Fibroblast of villous mesenchyme (primary cell): ENCODE measurements at places on chromosomes 12 and 14. TPM values are rescaled to one million over a fixed set of nuclear protein-coding genes. Genes with fewer than 3 reads are reported as not detected.

Gene DPPA3
- not detected in 2 replicates for total RNA-seq

DNA sequence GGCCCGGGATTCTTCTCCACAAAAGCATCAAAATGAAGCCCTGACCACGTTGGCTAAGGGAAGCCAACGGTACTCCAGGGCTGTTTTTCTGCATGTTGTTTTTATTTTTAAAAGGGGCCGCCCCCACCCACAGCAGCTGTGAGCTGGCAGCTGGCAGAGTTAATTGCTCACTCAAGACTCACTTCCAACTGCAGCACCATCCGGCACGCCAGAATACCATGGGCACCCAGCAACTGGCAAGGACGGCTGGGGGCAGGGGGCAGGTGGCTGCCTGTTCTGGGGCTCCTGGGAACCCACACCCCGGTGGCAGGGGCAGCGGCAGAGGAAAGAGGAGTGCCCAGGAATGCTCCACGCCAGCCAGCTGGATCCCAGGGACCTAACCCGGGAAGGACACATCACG, 44.3 kb downstream of the NCOR2 start:
- no peak for DNase-seq

DNA sequence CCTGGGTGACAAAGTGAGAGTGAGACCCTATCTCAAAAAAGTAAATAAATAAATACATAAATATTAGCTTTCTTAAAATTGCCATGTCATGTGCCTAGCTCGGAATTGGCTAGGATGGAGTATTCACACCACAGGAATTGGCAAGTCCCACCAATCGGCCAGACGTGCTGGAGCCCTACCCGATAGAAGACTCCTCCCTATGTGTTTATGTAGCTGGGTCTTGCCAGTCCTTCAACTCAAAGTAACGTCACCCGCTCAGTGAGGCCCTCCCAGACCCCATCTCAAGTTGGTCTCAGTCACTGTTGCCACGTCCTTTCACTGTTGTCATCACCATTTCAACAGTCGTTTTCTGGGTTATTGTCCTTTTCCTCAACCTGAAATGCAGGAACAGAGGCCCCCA, 20.2 kb downstream of the VRTN start:
- no peak for DNase-seq

DNA sequence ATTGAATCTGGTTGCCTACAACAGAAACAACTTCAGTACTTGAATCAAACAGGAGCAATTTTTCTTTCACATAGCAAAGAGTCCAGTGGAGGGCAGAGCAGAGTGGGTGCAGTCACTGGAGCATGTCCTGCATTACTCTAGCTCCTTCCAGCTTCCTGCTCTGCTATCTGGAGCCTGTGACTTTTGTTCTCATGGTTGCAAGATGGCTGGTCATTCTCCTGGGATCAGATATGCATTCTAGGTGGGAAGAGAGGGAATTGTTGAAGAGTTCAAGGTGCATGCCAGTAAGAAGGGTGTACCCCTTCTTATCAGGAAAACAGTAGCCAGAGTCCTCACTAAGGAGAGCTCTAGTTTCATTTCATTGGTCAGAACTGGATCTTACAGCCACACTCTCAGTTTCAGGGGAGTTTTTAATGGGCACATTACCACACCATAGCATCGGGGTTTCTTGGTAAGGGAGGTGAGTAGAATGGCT, 8.0 kb downstream of the IFT43 start:
- no peak for DNase-seq

- no peak for DNase-seq
These were observed 323.9 kb downstream of the LRIG3 start for GRCh38 chr12:58596381-58596780.

GRCh38 chr14:68798621-68799020, 5.8 kb upstream of the ZFP36L1 start:
- DNase-seq: no peak

- DNase-seq: no peak
These were observed 100.3 kb upstream of the RAP1B start for GRCh38 chr12:68510397-68510796.

DNA sequence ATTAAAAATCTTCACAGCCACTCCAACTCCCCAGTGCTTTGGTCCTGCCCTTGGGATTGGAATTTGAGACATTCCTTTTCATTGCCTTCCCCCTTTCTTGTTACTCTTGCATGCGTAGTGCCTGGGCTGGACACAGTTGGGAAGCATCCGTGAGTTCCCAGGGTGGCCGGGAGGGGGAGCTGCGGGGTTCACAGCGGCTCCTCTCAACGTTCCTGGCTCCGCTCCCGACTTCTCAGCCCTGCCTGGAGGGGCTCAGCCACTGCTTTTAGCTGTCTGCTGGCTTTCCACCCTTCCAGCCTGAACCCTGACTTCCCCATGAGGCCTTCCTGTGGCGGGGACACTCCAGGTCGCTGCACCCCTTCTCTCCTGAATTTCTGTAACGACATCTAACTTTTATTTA, 3.2 kb downstream of the TEX52 start:
- peak; percentile 81 for DNase-seq

GRCh38 chr14:89241934-89242651, 174.9 kb downstream of the FOXN3 start:
- no peak for DNase-seq

Gene RPS6KL1
- 1.6 and 2.2 TPM in 2 replicates for total RNA-seq

Gene SLC25A3
- total RNA-seq: 620 and 668 TPM in 2 replicates

DNA sequence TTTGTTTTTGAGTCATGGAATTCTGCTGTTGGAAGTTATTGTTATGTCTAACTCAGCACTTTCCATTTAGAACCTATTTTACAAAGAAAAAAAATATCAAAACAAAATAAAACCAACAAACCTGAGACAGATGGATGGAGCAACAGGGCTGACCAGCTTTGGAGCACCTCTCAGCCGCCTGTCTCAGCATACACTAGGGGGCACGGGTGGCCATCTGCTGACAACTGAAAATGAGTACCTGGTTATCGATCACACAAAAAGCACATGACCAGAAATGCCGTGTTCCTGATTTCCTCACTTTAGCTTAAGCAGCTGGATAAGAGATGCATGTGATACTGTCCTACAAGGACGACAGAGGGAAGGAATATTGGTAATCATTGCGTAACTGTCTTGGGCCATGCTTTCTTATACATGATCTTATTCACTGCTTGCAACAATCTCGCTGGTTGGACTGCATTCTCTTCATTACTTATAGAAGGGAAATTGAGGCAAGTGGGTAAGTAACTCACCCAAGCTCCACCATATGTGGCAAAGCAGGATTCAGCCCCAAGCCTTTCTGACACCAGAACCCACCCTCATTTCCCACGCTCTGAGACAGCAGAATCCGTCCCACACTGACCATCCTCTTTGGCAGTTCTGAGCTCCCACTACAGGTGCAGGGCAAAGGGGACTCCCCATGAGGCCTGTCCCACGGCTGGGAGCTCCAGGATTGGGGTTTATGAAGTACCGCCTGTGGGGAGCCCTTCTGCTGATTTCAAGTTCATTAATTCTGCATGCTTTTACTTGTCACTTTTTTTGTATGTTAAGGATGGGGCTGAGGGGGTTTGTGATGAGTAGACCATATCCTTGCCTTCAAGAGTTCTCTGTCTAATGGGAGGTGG, 43.5 kb downstream of the C14orf132 start:
- peak; percentile 23 for DNase-seq

Gene RAD9B
- total RNA-seq: 0.64 and 1.3 TPM in 2 replicates

GRCh38 chr12:115801871-115802270, 475.6 kb downstream of the MED13L start:
- no peak for DNase-seq

DNA sequence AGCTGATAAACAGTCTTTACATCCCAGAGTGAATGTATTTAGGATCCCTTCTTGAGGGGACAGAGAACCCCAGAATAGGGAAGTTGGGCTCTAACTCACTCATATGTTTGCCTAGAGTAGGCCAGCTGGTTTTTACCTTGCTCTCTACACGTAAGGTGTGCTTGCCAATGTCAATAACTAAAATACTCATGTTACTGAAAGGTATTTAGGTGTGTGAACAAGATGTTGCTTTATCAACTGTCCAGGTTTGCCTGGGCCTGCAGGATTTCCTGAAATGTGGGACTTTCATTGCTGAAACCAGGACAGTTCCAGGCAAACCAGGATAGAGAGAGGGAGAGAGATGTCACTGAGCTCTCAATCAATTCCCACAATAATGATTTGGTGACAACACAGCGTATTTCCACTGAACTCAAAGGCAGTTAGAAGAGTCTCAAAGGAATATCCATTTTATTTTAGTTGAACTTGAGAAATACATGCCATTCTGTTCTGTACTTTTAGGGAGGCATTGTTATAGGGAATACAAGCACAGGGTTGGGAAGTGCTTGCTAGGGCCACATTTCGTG, 171.7 kb downstream of the NRXN3 start:
- DNase-seq: no peak
